ENCODE measurements at places on chromosomes 1 and 21.

GRCh38 chr1:33022650-33023200, 14.0 kb downstream of the AK2 start:
- DNase-seq, result no peak

GRCh38 chr1:150322310-150322709, 977 bp downstream of the PRPF3 start:
- no peak for DNase-seq

DNA sequence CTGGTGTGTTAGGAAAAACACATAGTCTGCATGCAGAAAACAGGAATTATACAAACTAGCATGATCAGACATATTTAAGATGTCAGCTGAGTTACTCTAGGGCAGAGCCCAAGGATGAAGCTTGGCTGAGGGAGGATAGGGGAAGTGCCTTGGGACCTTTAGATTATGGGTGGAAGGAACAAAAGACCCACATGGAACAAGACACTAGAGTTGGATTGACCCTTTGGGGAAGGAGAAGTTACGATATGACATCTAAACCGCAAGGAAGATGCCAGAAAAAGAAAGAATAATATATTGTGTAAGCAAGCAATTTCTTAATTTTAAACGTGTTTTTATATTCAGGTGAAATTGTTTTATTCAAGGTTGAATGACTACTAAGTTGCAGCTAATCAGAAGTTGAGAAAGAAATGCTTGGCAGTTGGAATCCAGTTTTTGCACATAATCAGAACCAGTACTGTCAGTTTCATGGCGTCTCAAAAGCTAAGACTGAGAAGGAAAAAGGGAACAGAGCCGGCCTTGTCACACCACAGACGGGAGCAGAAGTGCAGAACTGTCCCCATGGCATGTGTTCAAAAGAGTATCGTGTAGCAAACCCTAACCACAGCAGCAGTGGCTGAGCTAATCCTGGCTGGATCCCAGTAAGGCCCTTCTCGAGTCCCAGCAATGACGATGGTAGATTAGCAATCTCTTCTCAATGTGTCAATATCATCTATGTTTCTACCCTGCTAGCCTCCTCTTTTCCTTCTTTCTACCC, 31.2 kb upstream of the IFNAR2 start:
- no peak for DNase-seq

DNA sequence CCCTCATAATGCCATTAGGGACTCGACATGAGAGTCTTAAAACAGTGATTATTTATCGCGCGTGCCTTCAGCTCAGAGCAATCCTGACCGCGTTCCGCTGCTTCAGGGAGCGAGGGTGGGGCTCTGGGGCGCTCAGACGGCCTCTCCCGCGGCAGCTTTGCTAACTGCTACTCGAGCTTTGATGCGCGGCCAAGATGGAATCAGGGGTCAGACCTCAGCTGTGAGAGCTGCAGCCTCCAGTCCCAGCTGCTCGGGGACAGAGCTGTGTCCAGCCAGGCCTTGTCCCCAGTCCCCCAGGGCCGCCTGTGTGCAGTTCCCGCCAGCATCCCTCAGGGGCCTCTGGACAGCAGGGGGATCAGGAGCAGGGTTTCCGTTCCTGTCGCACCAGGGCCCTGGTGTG, 104.6 kb upstream of the TTC34 start:
- DNase-seq, result no peak

- DNase-seq, result no peak
Measured at GRCh38 chr1:110281363-110282290, 57.5 kb upstream of the RBM15 start.

- DNase-seq, result no peak
Measured at GRCh38 chr1:41810446-41810845, 108.3 kb downstream of the HIVEP3 start.

GRCh38 chr1:63012339-63012738, 228.4 kb downstream of the ATG4C start:
- no peak for DNase-seq

Data from central memory CD8-positive, alpha-beta T cell (primary cell).